ENCODE measurements at places on chromosomes 6 and 20.

- no peak for DNase-seq
Observed at GRCh38 chr20:51800872-51801121, 1.5 kb downstream of the SALL4 start.

- peak; percentile 39 for DNase-seq
Observed at GRCh38 chr20:51661609-51662178, 106.5 kb downstream of the ATP9A start.

- DNase-seq = no peak
Observed at GRCh38 chr6:65908065-65908464, 201.0 kb upstream of the EYS start.

DNA sequence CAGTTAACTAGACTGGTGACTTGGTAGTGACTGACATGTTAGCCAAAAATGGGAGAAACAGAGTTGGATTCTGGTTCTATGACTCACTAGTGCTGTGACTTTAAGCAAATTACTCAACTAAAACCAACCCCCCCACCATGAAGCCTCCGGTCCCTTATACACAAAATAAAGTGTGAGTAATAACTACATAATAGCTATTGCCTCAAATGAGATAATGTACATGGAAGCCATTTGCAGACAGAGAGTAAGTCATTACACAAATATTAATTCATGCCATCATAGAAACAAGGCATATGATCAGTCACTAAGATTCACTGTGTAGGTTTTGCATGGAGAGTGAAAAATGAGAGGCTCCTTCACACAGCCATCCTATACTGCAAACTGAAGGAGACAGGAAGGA, 111.9 kb downstream of the HIVEP2 start:
- no peak for DNase-seq

GRCh38 chr6:33927616-33928015, 123.8 kb upstream of the MLN start:
- DNase-seq = no peak

DNA sequence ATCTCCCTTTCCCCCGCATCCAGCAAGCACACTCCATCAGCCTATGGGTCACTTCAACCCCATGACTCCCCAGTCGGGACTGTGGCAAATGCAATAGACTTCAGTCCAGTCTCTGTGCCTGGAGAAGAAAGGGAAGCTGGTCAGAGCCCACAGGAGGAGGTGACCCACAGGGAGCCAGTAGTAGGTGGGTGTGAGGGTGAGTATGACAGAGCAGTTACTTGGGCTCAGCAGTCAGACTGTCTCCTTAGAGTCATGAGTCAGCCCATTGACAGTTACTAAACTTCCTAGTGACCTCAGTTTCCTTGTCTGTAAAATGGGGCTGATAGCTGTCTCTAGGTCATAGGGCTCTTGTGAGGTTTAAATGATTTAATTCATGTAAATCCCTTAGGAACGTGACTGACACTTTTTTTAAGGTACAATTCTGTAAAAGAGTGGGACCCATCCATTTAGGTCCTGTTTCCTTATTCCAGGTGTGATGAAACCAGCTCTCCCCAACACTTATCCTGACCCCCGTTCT, 33.9 kb upstream of the HLA-C start:
- DNase-seq = no peak

DNA sequence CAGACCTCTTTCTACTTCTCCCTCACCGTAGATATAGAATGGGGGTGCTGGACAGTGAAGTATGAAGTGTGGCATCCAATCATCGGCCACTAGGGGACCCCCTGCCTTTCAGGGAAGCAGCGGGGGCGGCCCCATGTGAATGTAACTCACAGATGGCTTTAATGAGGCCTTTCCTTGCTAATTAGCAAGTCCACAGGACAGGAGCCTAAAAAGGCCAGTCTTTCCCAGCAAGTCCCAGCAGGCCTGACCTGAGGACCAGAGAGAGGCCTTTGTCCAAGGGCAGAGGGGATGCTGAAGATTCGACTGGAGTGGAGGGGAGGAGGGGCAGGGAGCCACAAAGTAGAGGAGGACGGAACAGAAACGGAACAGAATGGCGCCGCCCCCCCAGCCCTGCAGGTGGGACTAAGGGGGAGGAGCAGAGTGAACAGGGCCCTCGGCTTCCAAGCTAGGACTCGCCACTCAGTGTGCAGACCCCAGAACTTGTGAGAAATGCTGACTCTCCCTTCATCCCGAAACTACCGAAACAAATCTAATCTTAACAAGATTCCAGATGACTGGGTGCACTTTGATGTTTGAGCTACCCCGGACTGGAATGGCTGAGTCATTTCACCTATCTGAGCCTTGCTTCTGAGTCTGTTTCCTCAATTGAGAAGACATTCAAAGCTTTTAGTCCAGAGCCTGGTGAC, 5.8 kb downstream of the C6orf132 start:
- no peak for DNase-seq

DNA sequence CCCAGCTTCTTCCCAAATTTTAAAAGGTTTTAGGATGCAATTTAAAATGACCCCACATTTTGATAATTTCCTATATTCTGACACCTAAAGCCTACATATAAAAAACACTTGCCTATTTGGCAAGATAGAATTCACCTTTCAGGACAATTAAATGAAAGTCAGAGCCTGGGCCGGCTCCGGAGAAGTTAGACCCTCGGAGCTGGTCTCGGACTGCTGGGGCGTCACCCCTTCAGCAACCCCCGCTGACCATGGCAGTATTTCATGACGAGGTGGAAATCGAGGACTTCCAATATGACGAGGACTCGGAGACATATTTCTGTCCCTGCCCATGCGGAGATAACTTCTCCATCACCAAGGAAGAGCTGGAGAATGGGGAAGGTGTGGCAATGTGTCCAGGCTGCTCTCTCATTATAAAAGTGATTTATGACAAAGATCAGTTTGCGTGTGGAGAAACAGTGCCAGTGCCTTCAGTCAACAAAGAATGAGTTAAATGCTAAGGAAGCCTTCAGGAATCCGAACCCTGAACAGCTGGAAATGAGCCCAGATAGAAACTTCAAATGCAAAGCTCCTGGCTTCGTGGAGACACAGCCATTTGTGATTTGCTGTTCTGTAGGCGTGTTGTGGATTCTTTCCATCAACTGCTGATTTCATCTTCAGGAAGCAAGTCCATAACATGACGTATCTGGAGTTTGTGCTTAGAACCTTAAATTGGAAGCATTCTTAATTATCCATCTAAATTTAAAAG, 16.0 kb downstream of the TCFL5 start:
- DNase-seq = no peak

DNA sequence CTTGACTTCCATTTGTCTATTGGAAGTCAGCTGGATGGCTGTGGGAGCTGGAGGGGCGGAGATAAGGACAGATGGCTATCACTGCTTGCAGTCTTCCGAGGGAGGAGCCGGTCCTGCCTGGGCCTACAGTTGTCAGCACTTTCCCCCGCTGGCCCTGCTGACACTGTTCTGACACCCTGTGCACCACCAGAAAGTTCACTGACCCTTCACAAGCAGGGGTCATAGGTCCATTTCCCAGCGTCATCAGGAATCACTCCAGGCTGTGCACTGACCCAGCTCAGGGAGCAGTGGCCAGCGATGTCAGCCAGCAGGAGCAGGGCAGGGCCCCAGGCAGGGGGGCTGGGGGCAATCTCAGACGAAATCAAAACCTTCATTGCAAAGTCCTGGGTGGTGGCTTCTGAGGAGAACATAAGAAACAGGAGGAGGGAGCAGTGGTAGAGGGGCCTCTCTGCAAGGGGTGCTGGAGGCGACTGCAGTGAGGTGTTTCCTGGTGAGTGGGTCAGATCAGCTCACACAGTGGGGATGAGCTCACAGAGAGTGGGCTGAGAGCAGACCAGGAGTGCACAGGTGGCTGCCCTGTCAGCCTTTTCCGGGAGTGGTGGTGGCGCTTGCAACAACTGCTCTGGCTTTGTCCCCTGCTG, 26.5 kb upstream of the PLEKHG1 start:
- DNase-seq = no peak

DNA sequence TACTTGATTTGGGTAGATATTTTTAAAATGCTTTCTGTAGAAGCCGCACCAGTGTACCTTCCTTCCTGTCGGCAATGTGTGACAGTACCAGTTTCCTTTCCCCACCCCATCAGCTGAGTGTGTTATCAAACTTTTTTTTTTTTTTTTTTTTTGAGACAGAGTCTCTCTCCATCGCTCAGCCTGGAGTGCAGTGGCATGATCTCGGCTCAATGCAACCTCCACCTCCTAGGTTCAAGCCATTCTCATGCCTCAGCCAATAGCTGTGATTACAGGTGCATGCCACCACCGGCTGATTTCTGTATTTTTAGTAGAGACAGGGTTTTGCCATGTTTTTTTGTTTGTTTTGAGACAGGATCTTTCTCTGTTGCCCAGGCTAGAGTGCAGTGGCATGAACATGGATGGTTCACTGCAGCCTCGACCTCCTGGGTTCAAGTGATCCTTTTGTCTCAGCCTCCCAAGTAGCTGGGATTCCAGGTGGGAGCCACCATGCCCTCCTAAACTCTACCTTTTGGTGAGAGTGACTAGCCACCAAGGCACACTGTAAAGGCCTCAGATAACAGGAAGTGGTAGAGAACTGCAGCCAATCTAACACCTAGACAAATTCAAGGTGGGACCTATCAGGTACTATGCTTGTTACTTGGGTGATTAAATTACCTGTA, 26.5 kb upstream of the ZBTB22 start:
- peak; percentile 89 for DNase-seq

DNA sequence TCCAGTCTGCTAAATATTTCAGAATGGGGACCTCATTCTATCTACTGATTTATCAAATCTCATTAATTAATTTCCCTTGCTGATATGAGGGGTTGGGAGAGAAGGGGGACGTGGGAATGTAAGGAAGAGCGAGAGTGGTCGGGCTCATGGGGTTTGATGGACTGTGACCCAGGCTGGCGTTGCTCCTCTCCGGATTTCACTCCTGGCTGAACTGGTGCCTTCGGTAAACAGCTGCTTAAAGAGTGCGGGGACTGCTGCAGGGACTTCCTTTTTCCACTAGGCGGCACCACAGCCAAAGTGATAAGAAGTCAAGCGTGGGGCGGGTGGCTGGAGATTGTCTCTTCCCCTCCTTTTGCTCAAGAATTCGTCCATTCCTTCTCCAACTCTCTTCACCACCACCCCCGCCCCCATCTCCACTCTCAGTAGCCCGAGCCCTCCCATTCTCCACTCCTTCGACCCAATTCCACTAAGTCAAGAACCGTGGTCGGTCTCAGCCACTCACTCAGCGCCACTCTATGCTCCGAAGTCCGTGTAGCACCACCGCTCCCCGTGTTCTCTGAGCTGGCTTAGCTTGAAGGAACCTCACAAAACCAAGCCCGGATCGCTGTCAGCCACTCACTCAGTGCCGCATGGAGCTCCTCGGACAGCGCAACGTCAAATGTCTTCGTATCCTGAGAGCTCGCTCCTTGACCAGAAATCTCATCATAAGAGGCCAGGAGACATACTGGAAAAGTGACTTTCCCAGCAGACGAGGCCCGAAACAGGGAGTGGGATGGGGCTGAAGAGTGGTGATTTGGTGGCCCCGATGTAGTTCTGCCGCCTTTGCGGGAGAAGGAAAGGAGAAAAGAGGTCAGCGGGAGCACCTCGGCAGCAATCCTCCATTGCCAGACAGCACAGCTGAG, 9.7 kb downstream of the TRIM31 start:
- DNase-seq = peak; percentile 49

DNA sequence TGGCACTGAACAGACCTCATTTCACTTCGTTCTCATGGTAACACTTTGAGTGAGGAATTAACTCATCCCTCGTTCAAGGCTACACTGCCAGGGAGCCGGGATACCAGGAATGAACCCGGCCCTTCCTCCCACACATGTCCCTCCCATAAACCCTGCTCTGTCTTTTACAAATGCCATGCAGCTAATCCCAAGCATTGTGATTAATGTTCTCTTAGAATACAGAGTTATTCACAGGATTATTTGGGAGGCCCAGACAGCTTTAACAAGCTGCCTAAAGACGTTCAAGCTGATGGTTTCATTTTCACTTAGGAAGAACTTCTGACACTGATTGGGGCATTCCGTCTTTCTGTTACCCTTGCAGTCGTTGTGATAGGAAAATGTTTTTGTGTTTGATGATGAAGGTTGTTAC, 42.5 kb upstream of the CD83 start:
- DNase-seq = no peak

GRCh38 chr6:11595903-11596302, 58.4 kb downstream of the TMEM170B start:
- DNase-seq = no peak

GRCh38 chr6:155346957-155347356, 32.7 kb upstream of the TFB1M start:
- no peak for DNase-seq

DNA sequence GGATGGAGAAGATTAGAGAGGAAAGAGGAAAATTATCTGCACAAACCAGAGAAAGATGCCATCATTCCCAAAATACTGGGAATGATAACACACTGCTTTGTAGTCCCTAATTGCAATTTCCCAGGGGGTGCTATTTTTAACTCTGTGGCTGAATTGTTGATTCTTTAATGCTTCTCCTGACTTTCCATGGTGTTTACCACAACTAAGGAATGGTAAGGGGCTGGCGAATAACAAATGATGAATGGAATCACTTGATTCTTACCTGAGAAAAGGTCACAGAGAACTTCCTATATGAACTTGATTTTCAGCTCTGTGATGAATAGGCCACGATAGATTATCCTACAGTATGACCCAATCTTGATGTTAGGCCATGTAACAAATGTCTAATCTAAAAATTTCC, 22.0 kb upstream of the IGF2R start:
- DNase-seq = no peak

GRCh38 chr6:103142902-103143301, 1716.8 kb downstream of the HACE1 start:
- DNase-seq = no peak

- no peak for DNase-seq
Observed at GRCh38 chr20:4949833-4950178, 51.5 kb downstream of the SLC23A2 start.

DNA sequence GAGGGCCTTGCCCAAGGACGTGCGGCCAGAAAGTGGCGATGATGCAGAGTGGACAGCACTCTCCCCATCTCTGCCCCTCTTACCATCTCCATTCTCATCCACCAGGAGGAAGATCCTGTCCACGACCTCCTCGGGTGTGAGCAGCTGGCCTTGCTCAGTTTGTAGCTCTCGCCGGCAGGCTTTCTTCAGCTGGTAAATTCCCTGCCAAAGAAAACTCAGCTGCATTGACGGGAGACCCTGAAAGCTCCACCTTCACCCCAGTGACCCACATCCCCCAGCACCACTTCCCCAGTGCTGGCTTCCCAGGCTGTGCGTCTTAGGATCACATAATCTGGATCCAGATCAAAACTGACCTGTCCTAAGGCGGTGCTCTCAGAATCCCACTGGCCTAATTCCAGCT, 9.2 kb downstream of the GUCA1B start:
- no peak for DNase-seq

DNA sequence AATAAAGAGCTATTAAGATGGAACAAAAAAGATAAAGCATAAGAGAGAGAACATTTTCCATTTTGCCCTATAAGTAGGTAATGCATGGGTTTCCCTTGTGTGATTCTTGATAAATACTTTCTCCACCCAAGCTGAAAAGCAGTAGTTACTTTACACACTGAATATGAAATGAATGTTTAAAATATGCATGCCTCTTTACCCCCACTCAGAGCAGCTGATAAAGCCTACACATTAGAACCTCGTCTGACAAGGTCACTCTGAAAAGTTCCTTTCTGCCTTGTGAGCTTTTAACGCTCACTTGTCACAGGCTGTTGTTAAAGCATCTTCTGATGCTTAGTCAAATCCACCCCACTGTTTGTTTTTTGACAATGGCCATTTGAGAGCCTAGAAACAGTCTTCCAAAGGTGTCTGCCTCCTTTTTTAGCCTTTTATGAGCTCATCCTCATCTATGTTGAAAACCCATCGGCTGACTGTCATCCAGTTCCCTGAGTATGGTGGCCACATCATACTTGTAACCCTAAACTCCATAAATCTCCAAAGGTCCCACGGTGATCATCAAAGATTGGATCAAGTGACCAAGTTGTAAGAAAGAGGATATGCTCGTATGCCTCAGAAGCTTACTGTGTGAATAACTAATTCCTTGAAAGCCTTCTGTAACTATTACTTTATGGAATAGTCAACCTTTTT, 102.8 kb downstream of the ATXN1 start:
- DNase-seq = no peak
